ENCODE measurements at places on chromosomes 1 and 21.

- no peak for DNase-seq
Observed at GRCh38 chr1:224339442-224340033, 9.6 kb upstream of the NVL start.

DNA sequence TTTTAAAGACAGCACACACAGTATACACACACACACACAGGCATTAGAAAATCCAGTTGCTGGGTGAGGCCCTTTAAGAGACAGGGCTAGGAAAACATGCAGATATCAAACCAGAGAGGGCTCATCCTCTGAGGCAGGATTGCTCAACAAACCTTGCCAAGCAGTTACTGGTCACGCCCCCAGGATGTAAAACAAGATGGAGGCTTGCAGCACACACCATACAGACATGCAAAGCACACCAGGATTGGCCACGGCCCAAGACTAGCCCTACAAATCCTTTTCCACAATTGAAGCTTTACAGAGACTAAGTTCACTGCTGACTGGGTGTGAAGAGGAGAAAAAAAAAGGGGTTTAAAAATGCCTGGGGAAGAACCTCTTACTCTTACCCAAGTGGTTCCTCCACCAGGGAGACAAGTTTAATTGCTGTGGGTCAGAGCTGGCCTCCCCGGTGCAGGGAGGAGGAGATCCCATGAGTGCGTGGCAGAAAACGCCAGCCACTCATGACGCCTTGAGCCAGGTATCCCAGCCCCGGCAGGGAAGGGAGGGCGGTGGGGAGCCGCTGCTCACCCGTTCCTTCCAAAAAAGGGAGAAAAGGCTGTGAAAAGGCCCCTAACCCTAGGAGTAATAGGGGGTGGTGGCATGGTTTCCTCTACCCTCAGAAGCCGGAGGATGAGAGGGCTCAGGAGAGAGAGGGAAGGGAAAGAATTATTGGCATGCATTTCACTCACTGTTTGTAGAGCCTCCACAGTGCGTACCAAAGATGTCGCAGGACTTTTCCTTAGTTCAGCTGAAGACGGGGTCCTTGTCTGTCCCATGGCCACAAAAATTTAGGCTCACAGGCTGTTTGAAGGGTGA lies 594.6 kb upstream of the ZP4 start:
- DNase-seq = no peak

DNA sequence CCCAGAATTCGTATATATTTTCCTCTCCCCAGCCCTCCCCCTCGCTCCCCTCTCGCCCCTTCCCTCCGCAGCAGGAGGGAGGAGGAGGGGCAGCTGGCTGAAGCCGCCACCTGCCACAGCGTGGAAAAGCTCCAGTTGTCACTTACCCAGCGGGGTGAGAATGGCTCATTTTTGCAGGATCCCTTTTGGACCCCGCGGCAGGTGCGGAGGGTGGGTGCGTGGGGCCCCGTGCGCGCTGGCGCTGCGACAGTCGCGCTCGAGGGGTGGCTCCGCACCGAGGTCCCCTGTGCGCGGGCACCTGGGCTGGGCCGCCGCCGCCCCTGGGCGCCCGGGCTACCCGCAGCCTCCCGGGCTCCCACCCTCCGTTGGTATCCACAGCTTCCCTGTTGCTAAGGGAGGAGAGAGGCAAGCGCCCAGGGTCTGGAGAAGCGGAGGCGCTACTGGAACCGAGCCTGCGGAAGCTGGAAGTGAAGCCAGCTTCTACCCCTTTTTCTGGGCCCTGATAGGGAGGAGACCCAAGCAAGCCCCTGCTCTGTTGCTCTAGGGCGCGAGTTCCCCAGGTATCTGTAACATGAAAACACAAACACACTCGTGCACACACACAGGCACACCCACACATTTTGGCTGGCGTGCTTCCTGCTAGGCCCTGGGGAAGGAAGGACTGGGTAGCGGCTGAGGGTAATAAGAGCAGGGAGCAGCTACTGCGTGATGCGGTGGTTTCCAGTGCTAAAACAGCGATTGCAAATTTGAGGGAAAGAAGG lies at the start of gene ERICH3:
TSS of gene ERICH3 (minus strand) at position 442 of the 761 bp plus-strand sequence. CDS start at position 169, 273 bp downstream.
- DNase-seq = no peak

DNA sequence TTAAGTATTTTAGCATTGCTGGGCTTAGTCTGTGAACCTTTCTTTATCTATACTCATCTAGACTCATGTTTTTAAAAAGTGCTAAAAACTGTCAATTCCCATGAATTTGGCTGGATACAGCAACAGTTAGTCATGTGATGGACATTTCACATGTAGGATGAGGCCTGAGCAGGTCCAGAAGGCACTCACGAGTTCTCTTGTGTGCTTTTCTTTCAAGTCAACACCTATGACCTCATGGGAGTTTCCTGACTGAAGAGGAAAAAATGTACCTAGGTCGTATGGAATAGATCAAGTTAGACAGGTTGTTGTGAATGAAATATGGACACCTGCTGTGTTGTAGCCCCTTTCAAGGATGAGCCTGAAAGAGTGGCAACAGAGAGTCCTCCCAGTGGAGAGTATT lies 394.2 kb downstream of the DUSP10 start:
- DNase-seq = no peak

- no peak for DNase-seq
Observed at GRCh38 chr21:42939582-42940413, 14.4 kb upstream of the ERVH48-1 start.

DNA sequence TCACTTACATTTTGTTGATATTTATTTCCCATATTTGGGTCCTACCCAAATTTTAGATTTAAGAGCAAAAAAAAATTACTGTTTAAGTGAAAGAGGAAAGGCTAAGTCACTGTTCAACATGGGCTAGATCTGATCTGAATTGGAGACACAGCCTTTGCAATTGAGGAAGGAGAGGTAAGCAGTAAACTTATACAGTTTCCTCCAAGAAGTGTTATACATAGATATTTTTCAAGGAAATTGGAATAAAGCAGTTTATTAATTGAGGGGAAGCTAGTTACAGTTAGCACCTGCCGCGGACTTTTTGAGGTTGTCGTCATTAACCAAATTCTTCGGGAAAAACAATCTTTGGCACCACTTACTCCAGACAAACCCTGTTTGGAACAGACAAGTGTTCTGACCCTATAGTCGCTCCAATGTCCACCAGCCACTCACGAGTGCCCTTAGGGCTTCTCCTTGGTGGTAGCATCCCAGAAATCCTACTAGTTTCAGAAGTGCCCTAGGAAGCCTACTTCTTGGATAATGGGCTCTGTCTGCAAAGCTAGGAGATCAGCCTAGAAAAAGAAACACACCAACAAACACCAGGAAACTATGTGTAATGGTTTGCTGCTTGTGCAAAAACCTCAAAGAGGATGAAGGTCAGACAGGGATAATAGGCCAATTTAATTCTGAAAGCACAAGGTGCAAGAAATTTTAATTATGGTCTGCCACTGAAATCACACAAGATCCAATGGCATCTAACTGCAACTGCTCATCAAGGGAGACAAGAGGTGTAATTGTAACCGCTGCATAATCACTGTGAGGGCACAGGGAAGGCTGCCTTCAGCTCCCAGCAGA lies 2.5 kb downstream of the WLS start:
- no peak for DNase-seq

DNA sequence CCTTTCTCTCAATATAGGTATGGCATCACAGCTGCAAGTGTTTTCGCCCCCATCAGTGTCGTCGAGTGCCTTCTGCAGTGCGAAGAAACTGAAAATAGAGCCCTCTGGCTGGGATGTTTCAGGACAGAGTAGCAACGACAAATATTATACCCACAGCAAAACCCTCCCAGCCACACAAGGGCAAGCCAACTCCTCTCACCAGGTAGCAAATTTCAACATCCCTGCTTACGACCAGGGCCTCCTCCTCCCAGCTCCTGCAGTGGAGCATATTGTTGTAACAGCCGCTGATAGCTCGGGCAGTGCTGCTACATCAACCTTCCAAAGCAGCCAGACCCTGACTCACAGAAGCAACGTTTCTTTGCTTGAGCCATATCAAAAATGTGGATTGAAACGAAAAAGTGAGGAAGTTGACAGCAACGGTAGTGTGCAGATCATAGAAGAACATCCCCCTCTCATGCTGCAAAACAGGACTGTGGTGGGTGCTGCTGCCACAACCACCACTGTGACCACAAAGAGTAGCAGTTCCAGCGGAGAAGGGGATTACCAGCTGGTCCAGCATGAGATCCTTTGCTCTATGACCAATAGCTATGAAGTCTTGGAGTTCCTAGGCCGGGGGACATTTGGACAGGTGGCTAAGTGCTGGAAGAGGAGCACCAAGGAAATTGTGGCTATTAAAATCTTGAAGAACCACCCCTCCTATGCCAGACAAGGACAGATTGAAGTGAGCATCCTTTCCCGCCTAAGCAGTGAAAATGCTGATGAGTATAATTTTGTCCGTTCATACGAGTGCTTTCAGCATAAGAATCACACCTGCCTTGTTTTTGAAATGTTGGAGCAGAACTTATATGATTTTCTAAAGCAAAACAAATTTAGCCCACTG lies 11.5 kb downstream of the HIPK1 start:
- no peak for DNase-seq

- no peak for DNase-seq
Observed at GRCh38 chr1:158527190-158527815, 26.9 kb downstream of the OR6Y1 start.

- DNase-seq = no peak
Observed at GRCh38 chr1:173360487-173361063, 116.6 kb upstream of the PRDX6 start.

Data from NCI-H1436 treated with DMSO at 0.1 percent for 48 hours (cell line).